HL-60 (cell line): ENCODE measurements at places on chromosomes 5 and 9.

DNA sequence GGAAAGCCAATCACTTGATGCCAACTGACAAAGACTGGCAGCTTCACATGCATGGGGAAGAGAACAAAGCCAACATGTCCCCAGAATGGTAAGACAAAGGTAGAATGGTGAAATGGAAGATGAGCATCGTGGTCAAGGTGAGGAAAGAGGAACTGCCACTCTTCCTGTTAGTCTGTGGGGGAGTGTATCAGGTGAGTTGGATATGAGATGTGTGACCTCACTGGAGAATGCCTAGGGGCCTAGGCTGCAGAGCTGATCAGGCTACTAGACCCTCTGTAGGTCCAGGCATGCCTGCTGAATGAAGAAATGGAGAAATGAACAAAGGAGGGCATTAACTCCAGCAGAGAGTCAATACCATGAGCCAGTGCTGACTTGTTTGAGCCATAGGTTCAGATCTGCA, 112.4 kb upstream of the SLC1A3 start:
- no peak for DNase-seq

DNA sequence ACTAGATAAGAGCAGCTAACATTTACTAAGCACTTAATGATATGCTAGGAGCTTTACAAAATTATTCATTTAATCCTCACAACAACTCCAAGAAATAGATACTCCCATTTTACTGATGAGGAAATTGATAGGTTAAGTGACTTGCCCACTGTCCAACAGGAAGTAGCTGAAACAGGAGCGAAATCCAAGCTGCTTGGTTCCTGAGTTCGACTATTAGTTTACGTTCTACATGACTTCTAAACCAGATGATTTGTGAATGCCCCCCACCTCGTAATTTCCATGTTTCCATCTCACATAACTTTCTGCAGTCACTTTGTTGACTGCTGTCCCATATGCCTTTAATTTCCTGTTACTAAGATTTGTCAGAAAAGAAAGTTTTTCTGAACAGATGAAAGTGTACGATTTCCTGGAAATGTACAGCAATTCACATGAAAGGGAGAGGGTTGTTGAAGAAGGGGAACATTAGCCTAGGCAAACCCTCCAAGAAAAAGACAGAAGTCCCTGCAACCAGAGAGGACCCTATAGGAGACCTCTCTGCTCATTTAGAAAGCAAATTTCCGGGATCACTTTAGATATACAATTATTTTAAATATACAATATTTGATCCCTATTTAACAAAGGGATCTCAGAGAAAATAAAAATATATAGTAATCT, 279.1 kb upstream of the EFNA5 start:
- DNase-seq = no peak

- DNase-seq = no peak
Observed at GRCh38 chr9:84146893-84147710, 166.5 kb downstream of the RMI1 start.

GRCh38 chr9:20302197-20302596, 320.1 kb downstream of the MLLT3 start:
- no peak for DNase-seq

DNA sequence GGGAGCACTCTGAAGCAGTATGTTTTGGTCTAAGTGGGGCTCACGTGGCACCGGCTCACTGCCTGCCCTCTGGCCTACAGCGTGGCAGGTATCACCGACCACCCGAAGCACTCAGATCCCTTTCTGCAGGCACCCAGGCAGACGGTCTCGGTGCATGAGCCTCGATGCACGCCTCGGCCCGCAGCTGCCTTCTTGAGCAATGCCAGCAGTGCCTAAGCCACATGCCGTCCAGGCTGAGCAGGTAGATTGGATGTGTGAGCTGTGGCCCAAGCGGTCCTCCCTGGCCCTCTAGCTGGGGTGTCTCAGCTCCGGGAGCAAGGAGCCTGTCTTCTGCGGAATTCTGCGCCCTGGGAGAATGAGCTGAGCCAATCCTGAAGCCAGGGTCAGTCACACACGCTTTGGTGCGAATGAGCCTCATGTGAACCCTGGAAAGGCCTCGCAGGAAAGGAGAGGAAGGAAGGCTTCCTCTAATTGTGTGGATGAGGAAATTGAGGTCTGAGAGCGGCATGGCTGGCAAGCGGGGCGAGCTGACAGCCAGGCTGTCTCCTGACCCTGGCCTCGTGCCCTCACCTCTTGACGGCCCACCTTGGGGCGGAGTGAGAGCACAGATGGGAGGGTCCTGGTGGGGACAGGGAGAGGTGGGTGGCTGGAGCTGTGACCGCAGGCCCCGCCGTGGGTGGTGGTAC, 14.4 kb downstream of the RXRA start:
- peak; percentile 90 for DNase-seq

- DNase-seq = no peak
Observed at GRCh38 chr5:149045089-149045460, 17.8 kb downstream of the SH3TC2 start.

- DNase-seq = no peak
Observed at GRCh38 chr9:108844391-108844790, 11.4 kb downstream of the ACTL7B start.

GRCh38 chr9:95749493-95749892, 126.0 kb upstream of the ERCC6L2 start:
- no peak for DNase-seq

- DNase-seq = no peak
Observed at GRCh38 chr5:77946381-77947040, 170.4 kb upstream of the TBCA start.

- no peak for DNase-seq
Observed at GRCh38 chr5:67319935-67320725, 123.5 kb upstream of the CD180 start.

DNA sequence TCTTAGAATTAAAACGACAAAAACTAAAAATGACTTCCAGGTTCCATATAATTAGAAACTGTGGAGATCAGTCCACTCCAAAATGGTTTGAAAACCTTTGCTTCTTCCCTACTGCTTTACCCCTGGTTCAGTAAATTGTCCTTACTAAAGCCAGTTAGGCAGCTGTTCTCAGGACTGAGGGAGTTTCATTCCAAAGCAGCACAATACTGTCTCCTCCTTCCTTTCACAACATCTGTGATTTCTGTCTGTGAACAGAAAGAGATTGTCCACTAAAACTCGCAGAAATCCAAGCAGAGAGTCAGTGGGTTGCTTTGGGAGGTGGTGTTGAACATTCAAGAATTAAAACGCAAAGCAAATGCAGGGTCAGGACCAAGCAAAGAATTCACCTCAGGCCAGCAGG, 740.8 kb upstream of the ZNF608 start:
- no peak for DNase-seq

DNA sequence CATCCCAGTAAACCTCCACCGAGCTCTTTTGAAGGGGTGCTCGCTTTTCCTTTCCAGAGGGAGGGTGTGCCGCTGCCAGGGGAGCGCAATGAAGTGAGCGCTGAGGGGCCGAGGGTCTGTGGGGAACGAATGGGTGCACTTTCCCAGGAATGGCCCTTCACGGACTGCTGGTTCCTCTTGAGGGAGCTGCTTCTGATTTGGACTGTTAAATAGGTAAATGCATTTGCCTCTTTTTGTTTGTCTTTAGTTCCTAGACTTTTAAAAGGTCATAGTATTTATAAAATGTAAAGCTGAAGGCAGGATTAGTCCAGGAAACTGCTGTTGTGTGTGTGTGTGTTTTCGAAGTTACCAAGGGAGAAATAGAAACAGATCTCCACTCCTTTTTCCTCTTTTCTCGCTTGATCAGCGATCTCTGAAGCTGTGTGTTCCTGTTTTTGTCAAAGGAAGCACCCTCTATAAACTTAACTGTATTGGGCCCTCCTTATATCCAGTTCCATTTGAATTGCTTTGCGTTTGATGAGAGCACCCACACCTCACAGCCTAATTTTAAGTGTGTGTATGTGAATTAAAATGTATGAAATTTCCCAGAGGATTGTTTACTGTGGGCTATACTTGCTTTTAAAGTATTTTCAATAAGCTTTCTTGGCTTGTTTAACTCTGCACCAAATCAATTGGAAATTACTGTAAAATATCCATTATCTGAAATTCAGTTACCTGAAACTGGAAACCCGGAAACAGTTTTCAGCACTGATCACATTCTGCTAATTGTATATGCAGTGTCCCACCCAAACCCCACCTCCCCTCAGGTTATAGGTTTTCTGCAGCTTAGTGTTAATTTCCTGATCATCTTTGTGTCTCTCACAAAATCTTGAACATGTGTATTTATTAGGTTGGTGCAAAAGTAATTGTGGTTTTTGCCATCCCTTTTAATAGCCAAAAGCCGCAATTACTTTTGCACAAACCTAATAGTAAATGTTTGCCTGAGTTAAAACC, 966 bp downstream of the SNX2 start:
- peak; percentile 31 for DNase-seq

GRCh38 chr5:114789773-114790402, 379.8 kb downstream of the TRIM36 start:
- DNase-seq = no peak

GRCh38 chr9:96185518-96186156, 116.3 kb downstream of the HSD17B3 start:
- DNase-seq = no peak

- no peak for DNase-seq
Observed at GRCh38 chr5:171703146-171703545, 82.5 kb upstream of the SMIM23 start.

DNA sequence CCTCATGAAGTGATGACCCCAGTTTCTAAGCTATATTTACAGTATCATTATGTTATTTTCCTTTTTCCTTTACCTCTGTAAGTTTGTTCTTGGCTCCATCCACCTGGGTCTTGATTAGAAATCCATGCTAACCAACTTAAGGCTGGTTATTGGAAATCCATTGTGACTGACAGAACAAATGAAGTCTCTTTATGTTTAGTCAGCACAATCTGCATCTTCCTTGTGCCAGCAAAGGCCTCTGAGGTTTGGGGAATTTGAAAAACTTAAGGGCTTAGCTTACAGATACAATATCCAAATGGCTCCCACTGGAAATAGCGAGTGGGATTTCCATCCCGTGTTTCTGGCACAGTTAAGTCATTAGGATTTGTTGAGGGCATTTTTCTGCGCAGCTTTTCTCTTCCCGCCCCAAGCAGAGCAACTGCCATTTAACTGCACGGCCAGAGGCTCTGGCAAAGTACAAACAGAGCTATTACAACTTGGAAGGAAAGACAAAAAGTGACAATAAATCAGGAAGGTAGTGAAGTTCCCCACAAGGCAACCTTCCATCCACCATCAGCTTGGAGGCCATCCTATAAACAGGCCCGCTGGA, 64.2 kb downstream of the DCP2 start:
- no peak for DNase-seq

- DNase-seq = no peak
Observed at GRCh38 chr9:106076711-106077110, 382.4 kb downstream of the TMEM38B start.

- DNase-seq = no peak
Observed at GRCh38 chr5:56330167-56330566, 97.0 kb upstream of the ANKRD55 start.

DNA sequence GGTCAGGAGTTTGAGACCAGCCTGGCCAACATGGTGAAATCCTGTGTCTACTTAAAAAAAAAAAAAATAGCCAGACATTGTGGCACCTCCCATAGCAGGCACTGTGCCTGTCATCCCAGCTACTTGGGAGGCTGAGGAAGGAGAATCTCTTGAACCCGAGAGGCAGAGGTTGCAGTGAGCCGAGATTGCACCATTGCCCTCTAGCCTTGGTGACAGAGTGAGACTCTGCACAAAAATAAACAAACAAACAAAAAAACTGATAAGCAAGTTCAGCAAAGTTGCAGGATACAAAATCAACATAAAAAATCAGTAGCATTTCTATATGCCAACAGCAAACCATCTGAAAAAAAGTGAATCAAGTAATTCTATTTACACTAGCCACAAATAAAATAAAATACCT, 64.8 kb upstream of the TTC23L start:
- DNase-seq = no peak

DNA sequence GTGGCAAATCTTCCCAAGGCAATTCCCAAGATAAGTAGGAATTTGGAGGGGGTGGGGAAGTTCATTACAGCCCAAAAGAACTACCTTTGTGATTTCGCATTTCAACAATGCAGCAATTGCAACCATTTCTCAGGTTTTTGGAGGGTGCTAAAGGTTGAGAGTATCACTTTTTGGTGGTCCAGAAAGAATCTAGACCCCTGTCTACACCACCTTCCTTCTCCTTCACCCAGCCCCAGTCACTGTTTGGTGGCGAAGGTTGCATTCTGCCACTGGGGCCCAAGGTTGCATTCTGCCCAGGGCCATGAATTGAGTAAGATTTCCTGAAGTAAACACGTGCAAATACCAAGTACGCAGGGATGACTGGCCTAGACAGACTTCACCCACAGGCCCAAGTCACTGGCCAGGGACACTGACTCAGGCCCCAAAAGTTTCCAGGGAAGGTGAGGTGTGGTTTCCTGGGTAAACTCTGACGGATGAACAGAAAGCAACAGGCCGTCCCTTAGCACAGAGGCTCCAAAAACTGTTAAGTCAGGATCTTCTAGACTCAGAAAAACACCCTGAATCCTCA, 5.7 kb downstream of the PDE6A start:
- peak; percentile 91 for DNase-seq

GRCh38 chr5:116495786-116496357, 78.8 kb downstream of the SEMA6A start:
- DNase-seq = no peak

DNA sequence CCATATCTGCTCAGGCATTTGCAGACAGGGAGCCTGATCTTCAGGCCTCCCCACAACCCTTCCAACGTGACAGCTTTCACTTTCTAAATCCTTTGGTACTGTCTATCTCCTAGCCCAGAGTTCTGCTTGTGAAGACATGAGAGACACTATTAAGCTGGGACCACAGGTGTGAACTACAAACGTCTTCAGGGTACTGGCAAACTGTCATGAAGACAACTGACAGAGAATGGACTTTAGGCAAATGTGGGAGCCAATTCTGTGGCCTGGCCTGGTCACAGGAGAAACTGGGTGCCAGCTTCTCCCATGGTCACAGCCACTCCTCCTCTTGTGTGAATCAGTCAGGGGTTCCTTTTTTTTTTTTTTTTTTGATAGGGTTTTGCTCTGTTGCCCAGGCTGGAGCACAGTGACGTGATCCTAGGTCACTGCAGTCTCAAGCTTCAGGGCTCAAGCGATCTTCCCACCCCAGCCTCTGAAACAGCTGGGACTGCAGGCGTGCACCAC, 10.4 kb downstream of the TRIM14 start:
- peak; percentile 56 for DNase-seq

- no peak for DNase-seq
Observed at GRCh38 chr5:38148021-38148625, 110.2 kb upstream of the EGFLAM start.

- no peak for DNase-seq
Observed at GRCh38 chr5:73030531-73030930, 74.7 kb downstream of the FCHO2 start.

DNA sequence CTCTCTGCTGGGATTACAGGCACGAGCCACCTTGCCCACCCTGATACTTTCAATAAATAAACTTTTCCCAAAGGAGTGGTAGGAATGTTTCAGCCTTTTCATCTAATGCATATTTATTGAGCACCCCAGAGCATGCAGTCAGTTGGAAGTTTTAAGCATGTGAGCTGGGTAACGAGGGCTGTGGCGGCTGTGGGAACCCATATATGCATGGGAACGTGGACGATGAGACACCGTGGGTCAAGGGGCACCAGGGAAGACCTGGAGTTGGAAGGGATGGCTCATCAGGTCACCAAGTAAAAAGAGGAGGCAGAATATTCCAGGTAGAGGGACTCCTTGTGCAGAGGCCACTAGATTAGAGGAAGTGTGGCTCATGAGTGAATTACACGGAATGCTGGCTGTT, 64.7 kb downstream of the ANKRD33B start:
- DNase-seq = no peak

GRCh38 chr5:82636591-82636990, 358.4 kb upstream of the RPS23 start:
- no peak for DNase-seq
